ENCODE measurements at places on chromosomes 12 and 14.

DNA sequence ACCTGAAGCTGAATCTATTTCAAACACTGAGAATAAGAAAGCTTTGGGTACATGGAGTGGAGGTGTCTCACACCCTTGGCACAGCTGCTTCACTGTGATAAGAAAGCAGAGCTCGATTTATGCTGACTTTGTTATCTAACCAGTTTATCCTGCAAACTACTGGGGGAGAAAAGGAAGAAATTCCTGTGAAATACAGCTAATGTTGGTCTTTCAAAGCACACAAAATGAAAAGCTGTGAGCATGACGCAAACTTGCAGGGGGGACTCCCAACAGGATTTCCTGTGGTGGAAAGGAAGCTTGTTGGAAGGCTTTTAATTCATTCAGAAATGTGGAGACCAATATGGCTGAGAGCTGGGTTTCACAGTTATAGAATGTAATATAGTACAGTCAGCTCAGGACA, 53.4 kb downstream of the SRGAP1 start:
- DNase-seq, result no peak

- DNase-seq, result no peak
Observed at GRCh38 chr12:92496790-92497189, 206.0 kb upstream of the PLEKHG7 start.

DNA sequence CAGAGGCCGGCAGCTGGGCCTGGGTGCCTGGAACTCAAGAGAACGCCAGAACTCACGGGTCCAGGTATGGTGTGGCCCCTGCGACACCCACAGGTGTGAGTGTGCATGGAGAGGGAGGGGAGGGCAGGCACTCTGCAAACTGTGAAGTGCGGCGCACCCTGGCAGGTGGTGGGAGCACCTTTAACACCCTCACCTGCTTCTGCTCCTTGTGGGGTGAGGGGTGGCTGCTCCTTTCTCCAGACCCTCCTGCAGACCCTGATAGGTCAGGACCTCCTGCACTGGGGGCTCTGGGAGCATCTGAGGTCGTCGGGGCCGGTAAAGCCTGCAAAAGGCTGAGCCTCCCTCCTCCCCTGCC, 324.7 kb upstream of the SFSWAP start:
- DNase-seq, result no peak

DNA sequence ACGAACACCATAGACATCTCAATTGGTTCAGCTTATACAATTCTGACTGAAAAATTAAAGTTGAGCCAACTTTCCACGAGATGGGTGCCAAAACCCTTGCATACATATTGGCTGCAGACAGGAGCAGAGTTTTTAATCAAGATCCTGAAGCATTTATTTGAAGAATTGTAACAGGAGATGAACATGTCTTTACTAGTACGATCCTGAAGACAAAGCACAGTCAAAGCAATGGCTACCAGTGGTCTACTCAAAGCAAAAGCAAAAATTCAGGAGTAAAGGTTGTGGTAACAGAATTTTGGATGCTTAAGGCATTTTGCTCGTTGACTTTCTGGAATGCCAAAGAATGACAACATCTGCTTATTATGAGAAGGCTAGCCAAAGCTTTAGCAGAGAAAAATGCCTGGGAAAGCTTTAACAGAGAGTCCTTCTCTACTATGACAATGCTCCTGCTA, 20.7 kb downstream of the ZDHHC17 start:
- DNase-seq, result no peak

DNA sequence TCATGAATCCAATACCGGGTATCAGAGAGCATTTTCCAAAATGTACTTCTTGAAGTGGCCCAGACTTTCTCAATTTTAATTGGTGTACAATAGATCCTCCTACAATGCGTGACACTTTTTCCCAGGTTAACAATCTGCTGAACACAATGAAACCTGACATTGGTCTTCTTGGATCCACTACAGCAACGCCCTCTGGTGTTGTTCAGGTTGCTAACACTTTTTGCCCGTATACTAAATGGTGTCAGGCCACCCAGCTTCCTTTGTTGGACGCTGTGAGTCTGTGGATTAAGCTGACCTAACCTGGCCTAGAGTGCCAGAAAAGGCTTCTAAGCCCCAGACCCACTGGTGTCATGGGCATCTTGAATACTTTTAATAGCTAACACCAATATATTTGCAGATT, 89.2 kb downstream of the KCNK10 start:
- no peak for DNase-seq

DNA sequence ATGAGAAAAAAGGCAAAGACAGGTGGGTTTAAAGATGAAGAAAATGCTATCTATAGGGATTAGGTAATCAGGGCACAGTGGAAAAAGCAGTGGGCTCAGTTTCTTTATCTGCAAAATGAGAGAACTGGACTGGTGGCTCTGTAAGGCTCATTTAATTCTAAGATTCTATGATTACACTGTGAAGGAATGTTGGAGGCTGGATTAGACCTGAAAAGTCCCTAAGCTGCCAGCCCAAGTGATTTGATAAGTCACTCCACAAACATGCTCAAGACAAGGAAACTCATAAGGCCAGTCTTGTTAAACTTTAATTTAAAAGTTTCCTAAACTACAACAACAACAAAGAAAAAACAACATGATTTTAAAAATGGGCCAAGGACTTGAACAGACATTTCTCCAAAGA, 75.1 kb downstream of the DCAF5 start:
- DNase-seq, result no peak

DNA sequence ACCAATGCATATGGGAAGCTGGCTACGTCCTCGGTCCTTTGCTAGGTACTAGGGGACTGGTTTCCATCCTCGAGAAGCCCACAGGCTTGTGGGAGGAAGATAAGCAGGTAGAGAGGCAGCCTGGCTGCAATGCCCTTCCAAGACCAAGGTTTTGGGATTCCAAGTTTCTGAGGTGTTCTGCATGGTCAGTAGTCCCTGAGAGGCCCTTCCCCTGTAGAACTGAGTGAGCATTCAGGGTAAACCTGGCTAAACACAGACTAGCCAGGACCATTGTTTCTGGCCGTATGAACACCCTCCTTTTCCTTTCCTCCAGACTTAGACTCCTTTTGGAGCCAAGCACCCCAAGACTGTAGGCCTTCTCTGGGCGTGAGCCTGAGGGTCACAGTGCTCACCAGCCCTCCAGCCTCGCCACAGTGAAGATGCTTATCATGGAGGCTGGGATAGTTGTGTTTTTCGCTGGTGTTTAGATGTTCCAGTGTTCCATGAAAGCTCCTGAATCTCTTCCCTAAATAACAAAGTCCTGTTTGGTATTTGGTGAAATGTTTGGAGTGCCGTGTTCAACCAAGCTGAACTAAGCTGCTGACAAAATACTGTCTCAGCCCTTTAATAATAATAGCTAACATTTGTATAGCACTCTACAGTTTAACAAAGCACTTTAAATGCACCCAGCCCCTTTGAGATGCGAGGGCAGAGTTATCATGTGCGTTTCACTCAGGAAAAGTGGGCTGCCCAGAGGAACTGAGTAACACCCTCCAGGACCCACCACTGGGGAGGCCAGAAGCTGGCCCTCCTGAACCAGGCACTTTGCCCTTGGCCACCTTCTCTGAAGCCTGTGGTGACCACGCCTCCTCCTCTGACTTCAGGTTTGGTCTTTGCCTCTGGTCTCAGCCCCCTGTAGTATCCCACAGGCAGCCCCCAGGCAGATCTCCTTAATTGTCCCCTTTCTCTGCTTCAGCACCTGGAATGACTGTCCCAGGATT, 284.5 kb downstream of the CACNA1C start:
- DNase-seq, result no peak

DNA sequence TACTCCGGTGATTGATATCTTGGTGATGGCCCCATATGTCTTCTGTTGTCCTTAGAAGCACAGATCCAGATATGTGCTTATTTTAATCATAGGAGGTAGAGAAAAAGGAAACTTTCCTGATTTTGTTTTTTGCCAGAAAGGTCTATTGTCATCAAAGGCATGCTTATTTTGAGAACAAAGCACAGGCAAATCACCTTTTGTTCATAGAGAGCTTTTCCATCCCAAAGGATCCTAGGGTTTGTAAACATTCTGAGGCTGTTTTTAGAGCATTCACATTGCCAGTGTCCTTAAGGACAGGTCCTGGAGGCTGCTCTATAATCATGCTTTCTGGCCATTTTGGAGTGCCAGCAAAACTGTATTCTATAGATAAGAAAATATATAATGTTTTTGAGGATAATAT, 148.5 kb upstream of the SEL1L start:
- DNase-seq, result no peak

DNA sequence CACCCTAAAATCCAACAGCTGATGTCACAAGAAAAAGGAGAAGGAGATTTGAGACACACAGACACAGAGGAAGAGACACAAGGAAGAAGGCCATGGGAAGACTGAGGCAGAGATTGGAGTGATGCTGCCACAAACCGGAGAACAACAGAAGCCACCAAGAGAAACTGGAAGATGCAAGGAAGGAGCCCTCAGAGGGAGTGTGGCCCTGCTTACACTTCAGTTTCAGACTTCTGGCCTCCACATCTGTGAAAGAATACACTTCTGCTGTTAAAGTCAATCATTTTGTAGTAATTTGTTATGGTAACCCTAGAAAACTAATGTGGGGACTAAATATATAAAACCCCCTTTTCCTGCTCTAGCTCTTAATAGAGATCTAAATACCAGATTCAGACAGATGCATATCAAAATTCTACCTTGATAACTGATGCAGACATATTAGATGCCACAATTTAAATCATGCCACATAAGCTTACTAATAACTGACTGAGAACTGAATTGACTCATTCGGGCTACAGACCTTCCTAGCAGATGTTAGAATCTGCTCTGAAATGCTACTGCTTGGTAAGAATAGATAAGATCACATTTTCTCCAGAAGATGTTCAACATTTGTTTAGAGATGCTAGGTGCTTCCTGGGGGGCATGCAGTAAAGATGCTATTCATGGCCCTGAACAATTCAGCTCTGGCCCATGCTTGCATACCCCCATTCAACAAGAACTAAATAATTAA, 113.1 kb upstream of the CCND2 start:
- no peak for DNase-seq

Data from activated CD4-positive, alpha-beta T cell treated with anti-CD3 and anti-CD28 coated beads, Interleukin-2, amount 50 U/mL, for 24 hours (primary cell).